ENCODE measurements at places on chromosomes 3 and 15. TPM values are rescaled to one million over a fixed set of nuclear protein-coding genes. Genes with fewer than 3 reads are reported as not detected.

- no peak for DNase-seq
These were observed 267.7 kb upstream of the BCHE start for GRCh38 chr3:166104938-166105337.

DNA sequence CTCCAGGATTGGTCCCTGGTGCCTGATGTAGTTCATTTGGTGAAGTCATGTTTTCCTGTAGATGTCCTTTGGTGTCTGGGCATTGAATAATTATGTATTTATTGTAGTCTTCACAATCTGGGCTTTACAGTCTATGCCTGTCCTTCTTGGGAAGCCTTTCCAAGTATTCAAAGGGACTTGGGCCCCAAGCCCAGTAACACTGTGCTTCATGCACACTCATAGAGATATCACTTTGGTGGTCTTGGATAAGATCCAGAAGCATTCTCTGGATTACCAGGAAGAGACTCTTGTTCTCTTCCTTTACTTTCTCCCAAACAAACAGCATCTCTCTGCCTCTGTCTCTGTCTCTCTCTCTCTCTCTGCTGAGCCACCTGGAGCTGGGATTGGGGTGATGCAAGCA, 281.1 kb upstream of the GOLGA6L4 start:
- DNase-seq, result no peak

DNA sequence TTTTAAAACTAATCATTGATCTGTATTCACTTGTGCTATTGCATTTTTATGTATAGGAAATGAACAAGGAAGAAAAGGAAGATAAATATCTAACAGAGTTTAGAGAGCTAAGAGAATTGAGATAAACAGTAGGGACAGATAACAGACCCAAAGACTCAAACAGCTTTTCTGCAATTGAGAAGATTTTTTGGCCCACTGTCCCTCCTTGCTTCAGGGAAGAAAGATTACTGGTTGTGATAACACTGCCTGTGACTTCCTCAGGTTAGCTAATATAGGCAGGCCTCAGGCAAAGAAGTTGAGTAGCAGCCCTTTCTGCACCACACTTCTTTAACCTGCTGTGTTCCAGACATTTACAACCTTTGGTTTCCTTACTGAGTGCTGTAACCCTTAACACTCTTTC, 2.7 kb upstream of the COX17 start:
- no peak for DNase-seq

KNL1 gene
- polyA plus RNA-seq, result not detected

GRCh38 chr3:70531838-70532489, 219.5 kb upstream of the MDFIC2 start:
- no peak for DNase-seq

DNA sequence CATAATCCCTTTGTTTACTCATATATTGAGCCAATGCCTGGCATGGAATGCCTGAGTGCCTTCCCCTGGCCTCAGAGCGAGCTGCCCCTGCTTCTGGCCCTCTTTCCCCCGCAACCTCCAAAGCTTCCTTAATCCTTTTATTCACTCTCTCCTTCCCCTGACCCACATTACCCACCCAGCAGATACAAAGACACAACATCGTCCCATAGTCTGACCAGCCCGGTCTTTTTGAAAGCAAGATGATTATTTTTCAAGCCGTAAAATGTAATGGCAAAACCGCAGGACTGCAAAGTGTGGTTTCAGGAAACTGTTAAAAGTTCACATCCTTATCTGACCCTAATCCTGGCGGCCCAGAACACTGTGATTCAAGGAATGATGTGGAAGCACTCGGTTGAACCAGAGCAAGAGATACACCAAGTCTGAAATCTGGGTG, 78.4 kb upstream of the LRTM1 start:
- no peak for DNase-seq

Data from psoas muscle (tissue), 8 donors.